ENCODE measurements at places on chromosomes 3 and 15.

DNA sequence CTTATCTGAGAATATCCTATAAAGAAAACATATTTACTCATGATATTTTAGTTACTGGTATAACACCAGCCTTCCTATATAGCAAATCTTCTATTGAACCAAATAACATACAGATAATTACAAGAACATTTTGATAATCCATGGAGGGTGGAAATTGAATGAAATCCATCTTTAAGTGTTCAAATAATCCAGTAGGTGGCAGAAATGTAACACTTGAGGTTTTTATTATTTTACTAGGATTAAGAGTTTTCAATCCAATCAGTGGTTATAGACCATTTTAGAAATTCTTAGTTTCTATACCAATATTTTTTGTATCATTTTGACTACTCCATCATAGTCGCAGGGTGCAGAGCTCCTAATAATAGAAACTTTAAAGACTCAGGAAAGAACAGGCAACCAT is 101.9 kb upstream of the KCNH8 start:
- DNase-seq: no peak

GRCh38 chr3:168267179-168267578 is 171.5 kb upstream of the GOLIM4 start:
- no peak for DNase-seq

DNA sequence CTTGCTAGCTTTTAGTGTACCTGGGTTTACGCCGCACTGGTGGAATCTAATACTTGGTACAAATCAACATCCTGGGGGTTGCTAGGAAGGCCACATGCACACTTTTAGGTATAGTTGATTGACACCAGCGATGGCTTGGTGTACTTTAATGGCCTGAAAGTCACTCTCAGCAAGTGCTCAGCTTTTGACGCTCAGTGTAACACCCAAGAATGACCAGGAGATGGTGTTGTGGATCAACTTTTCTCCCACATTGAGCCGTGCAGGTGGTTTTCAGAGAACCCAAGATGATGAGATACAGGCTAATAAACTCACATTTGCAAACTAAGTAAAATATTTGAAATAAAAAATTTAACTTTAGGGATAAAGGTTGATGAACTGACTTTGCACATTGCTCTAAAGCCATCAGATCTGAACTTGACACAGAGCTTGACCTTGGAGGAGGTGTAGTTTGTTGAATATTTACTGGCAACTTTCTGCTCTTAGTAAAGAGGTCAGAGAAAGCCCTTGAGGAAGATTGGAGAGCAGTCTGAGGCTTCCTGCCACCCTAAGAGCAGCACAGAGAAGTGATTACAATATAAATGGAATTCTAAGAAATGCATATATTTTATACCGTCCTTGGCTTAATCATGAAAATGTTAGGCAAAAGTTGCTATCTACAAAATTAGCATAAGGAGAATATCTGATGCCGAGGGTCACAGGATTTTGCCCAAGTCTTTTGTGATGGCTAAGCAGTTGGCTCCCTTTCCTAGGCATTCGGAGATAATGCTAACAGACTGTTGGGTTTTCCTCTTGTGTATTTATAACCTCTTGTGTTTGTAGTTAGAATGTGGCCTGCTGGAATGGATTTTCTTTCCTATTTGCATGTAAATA is 143.4 kb upstream of the RASGRP1 start:
- peak; percentile 56 for DNase-seq

DNA sequence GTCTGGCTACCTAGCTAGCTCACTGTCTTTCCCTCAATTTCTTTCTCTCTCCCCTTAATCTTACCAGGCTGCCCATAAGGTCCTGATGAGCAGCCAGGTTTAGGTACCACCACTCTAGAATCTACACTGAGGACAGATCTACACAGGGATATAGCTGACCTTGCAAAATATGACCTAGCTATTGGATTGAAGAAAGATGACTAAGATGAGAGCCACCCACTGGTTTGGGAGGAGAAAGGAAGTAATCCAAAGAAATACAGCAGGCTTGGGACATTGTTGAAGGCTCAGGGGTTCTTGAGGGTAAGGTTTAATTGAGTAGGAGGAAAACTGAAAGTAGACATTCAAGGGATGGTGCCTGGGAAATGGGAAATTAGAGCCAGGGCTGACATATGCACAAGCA is 142.0 kb upstream of the TMC3 start:
- no peak for DNase-seq

- no peak for DNase-seq
Observed at GRCh38 chr15:82850731-82851130, 41.3 kb downstream of the WHAMM start.

- peak; percentile 24 for DNase-seq
Observed at GRCh38 chr15:44066211-44066827, 128.8 kb downstream of the FRMD5 start.

- DNase-seq: no peak
Observed at GRCh38 chr15:86555939-86556338, 476.3 kb downstream of the AGBL1 start.

DNA sequence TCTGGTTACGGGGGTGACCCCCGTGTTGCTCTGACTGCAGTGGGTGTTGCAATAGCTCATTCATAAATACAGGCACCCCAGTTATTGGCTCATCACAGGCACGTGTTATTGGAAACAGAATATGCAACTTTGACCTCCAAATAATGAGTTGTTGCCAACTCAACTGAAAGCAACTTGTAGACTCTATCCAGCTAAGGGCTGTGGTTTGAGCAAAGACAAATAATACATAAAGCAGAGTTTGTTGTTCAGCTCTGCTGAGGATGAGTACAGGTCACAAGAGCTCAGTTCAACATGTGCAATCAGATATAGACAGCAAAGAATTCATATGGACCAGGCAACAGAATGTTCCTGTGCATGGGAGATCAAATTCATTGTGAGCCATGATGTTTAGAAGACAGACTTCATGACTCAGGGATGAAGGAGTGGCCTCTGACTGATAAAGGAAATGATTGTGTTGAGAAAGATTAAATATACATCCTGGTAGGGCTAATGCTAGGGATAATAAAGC is 87.6 kb upstream of the LRIG1 start:
- no peak for DNase-seq

DNA sequence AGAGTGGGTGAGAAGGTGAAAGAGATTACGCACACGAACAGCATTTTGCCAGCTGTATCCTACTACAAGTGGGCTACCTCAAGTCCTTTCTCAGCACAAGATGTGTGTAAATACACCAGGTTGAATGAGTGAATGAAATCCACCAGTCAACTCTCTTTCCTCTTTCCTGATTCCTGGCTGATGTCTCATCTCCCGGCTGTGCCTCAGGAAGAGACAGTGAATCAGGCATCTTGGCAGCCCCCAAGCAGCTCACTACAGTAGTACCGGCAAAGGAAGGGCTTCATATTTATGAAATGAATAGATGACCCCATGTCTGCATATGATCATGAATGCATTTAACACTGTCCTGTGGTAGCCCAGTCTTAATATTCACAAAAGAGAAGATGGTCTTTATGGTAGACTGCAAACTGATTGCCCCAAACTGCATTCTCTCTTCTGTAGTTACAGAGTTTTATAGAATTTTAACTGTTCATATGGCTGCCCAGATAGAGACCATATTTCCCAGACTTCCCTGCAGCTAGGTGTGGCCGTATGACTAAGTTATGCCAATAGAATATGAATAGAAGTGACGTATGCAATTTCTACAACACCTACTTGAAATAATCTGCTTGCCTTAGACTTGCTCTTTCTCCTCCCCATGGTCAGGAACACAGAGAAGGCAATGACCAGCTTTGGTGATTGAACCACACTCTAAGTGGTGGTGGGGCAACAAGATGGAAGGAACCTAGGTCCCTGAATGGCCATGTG is 22.7 kb downstream of the MGLL start:
- no peak for DNase-seq

- DNase-seq: no peak
Observed at GRCh38 chr3:99332718-99333117, 305.7 kb upstream of the COL8A1 start.

- no peak for DNase-seq
Observed at GRCh38 chr15:51253366-51253765, 85.0 kb downstream of the CYP19A1 start.

GRCh38 chr3:195260280-195260905 is 10.6 kb downstream of the XXYLT1 start:
- DNase-seq: no peak

DNA sequence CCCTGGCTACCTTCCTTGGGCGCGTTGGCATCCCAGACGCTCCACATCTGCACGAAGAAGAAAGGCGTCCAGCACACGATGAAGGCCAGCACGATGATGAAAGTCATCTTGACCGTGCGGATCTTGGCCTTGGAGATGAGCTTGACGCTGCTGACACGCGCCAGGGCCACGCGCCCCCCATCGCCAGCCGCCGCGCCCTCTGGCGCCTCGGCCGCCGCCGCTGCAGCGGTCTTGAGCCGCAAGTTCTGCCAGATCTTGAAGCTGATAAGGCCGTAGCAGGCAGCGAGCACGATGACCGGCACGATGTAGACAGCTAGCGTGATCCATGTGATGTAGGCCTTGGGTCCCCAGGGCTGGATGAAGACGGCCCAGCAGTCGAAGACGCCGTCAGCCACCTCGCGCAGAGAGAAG is 2.2 kb downstream of the OXTR start:
- DNase-seq: no peak

GRCh38 chr3:69961706-69962439 is 37.7 kb upstream of the SAMMSON start:
- no peak for DNase-seq

GRCh38 chr3:185059766-185060165 is 93.1 kb downstream of the C3orf70 start:
- DNase-seq: no peak

DNA sequence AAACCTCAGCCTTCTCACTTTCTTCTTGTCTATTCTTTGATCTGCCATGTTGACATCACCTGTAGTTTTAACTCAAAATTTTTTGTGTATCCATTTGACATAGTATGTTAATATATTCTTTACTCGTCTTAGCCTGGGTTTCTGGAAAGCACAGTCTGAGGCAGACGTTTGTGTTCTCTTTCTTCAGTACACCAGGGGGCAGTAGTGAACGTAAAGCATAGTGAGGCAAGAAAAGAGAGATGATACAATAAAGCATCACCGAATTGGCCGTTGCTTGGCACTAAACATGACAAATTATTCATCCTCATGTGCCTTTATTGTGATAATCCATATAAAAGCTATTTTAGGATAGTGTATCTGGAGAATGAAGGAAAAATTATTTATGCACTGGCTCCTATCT is 141.0 kb upstream of the MYRIP start:
- peak; percentile 36 for DNase-seq

GRCh38 chr3:197132916-197133530 is 103.4 kb upstream of the MELTF start:
- no peak for DNase-seq

- DNase-seq: no peak
Observed at GRCh38 chr3:183244981-183245476, 8.0 kb upstream of the B3GNT5 start.

DNA sequence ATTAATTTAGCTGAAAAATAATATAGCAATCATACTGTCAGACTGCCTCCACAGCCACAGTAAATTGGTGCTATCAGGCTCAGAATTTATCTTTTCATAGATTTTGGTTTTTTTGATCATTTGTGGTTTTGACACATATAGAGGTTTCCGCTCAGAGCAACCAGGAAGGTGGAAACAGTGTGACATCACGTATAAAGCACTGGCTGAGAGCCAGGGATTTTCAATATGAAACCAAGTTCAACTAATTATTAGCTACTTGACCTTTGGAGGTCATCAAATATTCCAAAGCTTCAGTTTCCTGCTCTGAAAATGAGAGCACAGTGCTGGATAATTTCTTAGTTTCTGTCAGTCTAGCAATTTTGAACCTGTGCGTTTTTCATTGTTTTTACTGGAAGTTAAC is 433.8 kb upstream of the SUCLG2 start:
- DNase-seq: no peak

DNA sequence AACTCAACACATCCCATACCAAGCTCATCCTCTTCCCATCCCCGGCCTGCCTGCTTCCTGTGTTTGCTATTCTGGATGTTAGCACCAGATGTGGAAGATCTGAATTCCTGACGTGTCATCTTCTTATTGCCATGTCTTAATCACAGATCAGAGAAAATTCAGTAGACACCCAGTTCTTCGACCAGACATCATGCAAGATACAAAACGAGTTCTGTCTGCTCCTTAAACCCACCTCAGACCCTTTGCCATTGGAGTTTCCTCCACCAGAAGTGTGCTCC is 52.0 kb downstream of the FGD5 start:
- no peak for DNase-seq

- no peak for DNase-seq
Observed at GRCh38 chr15:67241132-67241855, 13.2 kb downstream of the AAGAB start.

DNA sequence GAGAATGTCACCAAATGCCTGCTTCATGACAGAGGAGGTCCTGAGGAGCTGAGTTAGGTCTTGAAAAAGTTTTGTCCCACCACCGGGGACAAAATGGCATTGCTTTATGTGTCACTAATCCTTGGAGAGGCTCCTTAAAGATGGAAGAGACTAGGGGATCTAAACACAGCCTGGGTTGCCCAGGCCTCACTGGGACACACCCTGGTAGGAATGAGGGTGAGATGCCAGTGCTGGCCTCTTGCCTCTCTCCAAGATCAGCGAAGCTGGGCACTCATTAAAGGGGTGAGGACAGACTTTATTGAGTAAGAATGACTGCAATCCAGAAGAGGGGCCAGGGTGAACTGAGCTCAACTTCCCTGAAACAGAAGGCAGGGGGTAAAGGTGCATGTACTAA is 58.5 kb upstream of the KLF13 start:
- no peak for DNase-seq

GRCh38 chr15:40183636-40184463 is 23.0 kb downstream of the BUB1B start:
- DNase-seq: no peak

DNA sequence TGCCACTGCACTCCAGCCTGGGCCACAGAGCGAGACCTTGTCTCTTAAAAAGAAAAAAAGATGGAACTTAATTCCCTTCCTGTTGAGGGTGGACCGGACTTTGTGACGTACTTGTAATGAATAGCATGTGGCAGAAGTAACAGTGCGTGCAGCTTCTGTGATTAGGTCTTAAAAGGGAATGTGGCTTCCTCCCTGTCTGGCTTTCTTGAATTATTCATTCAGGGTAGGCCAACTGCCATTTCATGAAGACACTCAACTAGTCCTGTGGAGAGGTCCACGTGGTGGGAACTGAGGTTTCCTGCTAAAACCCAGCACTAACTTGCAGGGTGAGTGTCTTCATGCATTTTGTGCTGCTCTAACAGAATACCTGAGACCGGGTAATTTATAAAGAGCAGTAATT is 98.9 kb upstream of the PIAS1 start:
- no peak for DNase-seq

DNA sequence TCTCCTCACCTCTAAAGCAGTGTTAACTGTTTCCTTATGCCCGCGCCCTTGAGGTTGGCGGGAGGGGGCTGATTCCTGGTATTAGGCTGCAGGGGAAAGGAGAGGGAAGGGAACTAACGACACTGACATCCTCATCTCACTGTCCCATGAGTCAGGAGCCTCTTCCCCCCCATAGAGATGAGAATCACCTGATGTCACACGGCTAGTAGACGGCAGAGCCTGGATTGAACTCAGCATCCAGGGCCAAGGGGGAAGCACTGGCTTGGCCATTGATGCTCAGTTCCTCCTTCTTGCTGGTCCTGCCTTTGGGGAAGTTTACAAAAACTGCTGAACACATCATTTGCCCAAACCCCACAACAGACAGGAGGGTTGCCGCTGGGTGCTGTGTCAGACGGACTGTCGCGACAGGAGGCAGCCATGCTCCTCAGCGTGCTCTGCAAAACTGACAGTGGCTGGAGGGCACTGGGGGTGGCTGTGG is 38.5 kb downstream of the IDH2 start:
- DNase-seq: no peak
